ENCODE measurements at places on chromosomes 12 and 14.
A peak's percentile ranks its signal among the peaks of the same experiment; 100 is the strongest.

- DNase-seq, result no peak
Observed at GRCh38 chr12:1842183-1842904, 22.0 kb downstream of the LRTM2 start.

DNA sequence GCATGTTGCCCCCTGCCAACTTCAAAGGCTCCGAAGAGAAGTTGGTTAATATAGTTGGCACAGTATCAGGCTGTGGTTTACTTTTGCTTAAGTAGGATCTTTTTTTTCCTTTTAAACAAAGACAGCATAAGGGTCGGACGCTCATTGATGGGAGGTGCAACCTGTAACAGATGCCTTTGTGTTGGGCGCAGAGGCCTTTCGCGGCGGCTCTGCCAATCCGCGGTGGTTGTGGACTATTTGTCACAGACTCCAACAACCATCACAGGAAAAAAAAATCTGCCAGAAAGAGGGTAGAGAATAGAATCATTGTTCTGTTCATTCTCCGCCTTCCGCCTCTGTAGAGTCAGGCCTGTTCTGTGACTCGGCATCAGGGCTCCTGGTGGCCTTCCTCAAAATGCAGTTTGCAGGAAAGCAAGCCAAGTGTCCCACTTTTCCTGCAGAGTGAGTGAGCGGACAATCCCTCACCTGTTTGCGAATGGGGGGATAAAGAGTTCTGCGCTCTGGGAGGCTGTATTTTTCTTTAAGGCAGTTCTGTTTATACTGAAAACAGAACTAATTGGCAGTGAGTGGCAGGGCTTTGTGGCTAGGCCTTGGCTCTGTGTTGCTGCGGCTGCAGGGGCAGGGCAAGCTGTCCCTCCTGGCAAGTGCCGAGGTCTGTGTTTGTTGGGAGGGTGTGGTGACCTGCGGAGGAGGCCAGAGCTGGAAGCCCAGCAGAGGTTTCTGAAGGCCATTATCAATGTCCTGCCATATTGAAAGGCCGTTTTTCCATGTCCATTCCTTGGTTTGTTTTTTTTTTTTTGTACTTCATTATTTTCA, 83.0 kb upstream of the PIWIL1 start:
- no peak for DNase-seq

GRCh38 chr12:71032933-71033332, 112.4 kb upstream of the PTPRR start:
- no peak for DNase-seq

DNA sequence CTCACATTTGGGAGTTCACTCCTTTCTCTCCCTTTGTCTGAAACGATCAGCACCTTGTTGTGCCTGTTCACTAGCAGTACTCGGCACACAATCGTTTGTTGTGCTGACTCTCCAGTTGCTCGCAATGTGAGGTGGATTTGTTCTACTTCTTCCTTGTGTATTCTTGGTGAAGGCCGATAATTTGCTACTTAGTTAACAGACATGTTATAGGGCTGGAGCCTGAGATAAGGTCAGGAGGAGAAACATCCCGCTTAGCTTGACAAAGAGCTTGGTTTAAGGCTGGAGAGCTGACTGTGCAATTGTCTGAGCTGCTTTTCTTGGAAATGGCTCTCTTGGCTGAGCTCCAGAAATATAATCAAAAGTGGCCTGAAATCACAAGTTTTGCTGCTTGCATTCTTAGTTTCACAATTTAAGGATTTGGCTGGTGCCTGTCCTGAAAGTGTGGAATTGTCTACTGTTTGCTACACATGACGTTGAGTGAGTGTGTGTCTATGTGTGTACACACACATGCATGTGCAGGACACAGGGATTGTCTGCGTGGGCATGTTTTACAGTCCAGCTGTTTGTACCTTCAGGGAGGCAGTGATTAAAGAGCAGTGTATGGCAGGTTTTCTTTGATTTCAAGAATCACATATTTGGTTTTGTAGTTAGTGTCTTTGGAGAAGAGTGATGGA, 77.7 kb downstream of the ARF6 start:
- peak; percentile 27 for DNase-seq

DNA sequence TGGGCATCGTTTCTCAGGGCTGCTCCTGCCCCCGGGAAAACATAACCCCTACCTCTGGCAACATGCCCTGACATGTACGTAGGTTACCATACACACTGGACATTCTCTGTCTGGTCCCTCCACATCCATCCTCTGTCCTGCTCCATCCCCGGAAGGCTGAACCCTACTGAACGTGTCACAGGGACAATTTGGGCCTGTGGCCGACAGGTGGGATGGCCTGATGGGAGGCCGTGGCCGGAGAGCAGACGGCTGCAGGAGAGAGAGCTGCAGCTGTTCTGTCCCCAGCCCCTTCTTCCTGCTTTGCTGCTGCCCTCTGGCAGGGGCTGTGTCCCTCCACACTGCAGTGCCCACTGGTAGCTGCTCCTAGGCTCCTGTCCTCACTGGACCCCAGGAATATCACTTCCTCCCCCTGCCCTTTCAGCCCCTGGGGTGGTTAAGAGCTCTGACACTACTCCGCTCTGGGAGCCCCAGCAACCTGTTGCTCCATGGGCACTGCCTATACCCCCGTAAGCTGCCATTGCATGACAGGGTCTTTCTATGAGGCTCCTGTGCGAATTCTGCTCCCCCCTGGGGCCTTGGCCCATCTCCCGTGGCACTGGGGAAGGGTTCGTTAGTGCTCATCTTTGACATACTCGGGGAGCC, 125.6 kb downstream of the RBM19 start:
- no peak for DNase-seq

DNA sequence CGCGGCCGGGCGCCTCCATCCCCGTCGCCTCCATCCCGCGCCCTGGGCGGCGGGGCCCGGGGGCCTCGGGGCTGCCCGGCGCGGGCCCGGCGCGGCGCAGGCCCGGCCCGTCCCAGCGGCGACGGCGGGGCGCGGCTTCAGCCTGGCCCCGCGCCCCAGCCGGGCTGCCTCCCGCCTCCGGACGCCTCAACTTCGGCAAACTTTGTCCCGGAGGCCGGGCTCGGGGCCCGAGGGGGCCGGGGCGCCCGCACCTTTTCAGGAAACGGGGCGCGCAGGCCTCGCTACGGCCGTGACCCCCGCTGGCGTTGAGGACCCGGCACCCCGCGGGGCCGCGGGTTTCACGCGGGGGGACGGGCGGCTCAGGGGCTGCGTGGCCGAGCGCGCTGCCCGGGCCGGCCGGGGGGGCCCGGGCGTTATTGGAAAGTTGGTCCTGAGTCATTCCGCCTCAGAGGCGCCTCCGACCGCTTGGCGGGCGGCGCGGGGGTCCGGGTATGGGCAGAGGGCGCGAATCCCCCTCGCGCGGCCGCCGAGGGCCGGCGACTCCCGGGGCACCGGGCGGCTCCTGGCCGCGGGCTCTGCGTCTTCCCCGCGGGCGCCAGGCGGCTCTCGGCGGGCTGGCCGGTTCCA, 575 bp downstream of the TRAF3 start:
- peak; percentile 20 for DNase-seq
